ENCODE measurements at places on chromosomes 16 and 17.

DNA sequence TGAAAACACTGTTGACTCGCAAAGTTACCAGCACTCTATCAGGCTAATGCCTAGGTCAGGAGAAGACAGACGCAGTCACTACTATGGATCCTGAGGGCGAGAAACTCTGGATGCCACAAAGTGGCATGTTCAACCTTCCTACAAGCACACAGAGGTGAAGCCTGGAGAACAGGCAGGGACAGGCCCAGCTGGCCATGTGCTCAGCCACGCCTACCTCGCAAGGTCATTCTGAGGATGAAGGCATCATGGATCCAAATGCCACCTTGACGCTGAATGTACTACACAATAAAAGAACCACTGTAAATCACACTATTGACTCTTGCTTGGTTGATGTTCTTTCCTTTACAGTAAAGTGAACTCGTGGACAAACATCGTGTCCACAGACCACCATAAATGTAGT, 85.8 kb downstream of the ANKRD11 start:
- no peak for DNase-seq

GRCh38 chr16:14070555-14070876, 603 bp upstream of the MRTFB start:
- no peak for DNase-seq

DNA sequence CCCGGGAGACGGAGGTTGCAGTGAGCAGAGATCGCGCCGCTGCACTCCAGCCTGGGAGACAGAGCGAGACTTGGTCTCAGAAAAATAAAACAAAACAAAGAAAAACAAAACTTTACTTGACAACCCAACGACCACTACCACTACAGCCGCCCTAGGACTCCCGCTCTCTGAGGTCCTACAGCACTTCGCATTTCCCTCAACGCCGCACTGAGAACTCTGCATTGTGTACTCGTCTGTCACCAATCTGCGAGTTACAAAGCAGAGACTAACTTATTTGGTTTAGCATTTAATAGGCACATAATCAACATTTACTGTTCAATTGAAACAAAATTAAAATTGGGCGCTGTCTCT, 479 bp upstream of the ZNF207 start:
- no peak for DNase-seq

DNA sequence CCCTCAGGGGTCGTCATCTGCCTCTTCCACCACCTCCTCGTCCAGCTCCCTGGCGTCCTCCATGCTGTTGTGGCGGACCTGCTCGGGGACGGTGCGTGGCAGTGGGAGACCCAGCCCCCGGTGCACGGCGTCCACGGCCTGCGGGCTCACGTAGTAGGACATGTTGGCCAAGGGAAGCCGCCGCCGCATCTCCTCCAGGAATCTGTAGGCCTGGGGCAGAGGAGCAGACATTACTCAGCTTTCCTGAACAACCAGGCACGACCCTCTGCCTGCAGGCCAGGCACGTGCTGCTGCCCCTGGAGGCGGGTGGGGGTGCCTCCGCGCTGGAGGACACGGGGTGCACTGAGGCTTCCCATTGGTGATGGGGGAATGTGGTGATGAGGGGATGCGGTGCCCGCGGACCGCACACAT, 17.8 kb downstream of the TELO2 start:
- no peak for DNase-seq

GRCh38 chr17:75774471-75774990, 9.5 kb upstream of the GALK1 start:
- no peak for DNase-seq

DNA sequence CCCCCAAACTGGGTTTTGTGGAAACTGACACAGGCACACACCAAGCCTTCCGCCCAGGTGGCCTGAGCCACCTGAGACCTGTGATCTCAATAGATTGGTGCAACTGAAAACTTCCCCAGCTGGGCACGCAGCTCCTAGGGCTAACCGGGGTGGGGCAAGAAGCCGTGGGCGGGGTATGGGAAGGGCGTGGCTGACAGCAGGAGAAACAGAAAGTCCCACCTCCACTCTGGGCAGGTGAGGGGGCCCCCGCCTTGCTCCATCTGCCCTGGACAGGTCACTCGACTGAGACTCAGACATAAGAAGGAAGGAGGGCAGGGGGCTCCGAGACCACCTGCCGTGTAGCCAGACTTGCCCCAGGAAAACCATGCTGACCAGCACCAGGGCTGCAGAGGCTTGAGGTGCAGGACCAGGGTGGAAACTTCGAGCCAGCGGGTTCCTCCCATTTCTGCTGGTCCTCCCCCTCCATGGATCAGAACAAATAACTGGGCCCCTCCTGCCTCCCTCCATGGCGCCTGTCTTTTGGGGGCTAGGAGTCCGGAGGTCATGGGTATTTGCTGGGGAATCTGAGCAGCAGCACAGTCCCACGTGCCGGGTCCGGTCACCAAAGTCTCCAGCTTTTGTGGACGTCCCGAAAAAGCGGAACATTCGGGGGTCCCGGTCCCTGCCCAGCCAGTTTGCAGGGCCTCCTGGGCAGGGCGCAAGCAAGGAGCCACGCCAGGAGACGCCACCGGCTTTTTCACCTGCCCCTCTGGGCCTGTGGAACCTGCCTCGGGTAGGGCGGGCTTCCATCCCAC, 1.3 kb downstream of the TIMP2 start:
- no peak for DNase-seq

DNA sequence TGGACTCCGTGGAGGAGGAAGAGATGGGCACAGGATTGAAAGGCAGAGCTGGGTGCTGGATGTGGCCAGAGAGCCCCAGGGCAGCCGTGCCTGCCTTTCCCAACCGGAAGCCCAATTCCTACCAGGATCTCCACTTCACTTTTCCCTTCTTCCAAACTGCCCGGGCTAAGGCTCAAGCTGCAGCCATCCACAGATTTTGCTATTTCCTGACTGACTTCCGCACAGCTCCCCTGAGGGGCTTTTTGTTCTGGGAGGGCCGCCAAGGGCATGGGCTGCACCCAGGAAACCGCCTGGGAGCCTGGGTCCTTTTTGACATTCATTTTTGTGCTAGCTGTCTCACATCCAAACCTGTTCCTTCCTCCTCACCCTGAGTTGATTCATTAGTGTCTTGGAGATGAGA, 4.2 kb downstream of the SHISA6 start:
- DNase-seq, result no peak

- DNase-seq, result no peak
Observed at GRCh38 chr17:40511667-40512220, 10.3 kb upstream of the TNS4 start.

- DNase-seq, result no peak
Observed at GRCh38 chr17:37124821-37125173, 176.0 kb downstream of the AATF start.

GRCh38 chr16:52742052-52742451, 195.1 kb upstream of the TOX3 start:
- no peak for DNase-seq

GRCh38 chr17:6755281-6755680, 565 bp upstream of the XAF1 start:
- peak; percentile 15 for DNase-seq

- DNase-seq, result no peak
Observed at GRCh38 chr17:30969989-30970830, 629 bp upstream of the RNF135 start.

Data from fibroblast of skin of left quadriceps (primary cell).